Stomach (tissue), 19 donors: ENCODE measurements at places on chromosomes 13 and 19. TPM values are rescaled to one million over a fixed set of nuclear protein-coding genes. Genes with fewer than 3 reads are reported as not detected.

- no peak for DNase-seq
Measured at GRCh38 chr13:60482012-60482411, 85.0 kb downstream of the TDRD3 start.

- DNase-seq: no peak
Measured at GRCh38 chr13:99522298-99522697, 21.0 kb downstream of the TM9SF2 start.

GRCh38 chr13:25421612-25422011 lies 49.8 kb downstream of the ATP8A2 start:
- DNase-seq: no peak

GRCh38 chr13:40784540-40784939 lies 4.9 kb upstream of the SLC25A15 start:
- DNase-seq: no peak

GRCh38 chr19:39501340-39501739 lies 2.6 kb downstream of the DLL3 start:
- DNase-seq: no peak

GRCh38 chr19:2798733-2799132 lies 13.4 kb downstream of the THOP1 start:
- no peak for DNase-seq

DNA sequence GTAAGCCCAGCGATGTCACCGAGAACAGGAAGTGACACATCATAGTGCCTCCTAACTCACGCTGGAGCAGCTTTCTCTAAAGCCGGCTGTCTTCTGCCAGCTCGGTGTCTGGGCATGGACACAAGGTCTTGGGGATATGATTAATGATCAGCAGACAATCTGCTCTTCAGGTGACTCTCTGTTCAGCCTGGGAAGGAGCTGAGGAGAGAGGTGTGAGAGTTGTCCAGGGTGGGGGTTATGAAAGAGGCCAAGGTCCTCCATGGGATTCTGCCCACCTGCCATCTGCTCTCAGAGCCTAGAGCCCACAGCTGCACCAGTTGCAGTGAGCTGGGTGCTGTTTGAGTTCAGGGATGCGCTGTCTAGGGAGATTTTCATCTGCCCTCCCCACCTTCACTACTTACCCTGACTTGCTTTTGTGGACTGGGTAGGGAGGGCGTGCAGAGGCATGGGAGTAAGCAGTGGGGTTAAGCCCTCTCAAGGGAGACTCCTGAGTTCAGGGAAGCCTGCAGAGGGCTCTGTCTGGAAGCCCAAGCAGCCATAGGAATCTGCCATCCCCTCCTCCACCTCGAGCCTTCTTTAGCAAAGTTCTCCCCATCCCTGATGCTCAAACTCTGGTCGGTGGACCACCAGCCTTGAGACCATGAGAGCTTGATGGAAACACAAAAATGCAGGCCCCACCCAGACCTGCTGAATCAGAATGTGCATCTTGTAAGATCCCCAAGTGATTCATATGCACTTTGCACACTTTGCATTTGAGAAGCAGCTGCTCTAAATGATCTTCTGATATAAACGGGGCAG lies 539.7 kb downstream of the RFC3 start:
- no peak for DNase-seq

DNA sequence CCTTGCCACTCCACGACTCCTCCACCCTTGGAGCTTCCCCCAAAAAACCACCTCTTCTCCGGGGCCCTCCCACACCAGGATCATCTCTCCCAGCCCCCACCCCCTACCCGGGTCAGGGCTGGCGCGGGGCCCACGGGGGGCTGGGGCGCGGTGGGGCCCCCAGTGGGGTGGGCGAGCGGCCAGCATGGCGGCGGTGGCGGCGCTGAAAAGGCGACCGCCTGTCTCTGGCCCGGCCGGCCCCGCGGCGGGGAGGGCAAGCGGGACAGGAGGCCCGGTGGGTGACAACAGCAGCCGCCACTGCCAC lies 850 bp downstream of the DYRK1B start:
- no peak for DNase-seq

DNA sequence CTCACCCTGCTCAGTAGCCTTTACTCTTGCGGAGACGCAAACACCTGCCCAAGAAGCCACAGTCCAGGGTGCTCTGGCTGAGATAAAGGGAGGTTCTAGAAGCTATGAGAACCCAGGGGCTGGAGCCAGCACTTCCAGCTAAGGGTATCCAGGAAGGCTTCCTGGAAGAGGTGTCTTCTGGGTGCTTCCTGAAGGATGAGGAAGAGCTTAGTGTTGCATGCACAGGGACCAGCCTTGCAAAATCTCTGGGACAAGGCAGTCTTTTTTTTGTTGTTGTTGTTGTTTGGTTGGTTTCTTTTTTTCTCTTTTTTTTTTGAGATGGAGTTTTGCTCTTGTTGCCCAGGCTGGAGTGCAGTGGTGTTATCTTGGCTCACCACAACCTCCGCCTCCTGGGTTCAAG lies 20.6 kb downstream of the MYBPC2 start:
- no peak for DNase-seq

GRCh38 chr13:27183561-27184147 lies 12.0 kb upstream of the USP12 start:
- DNase-seq: no peak

- no peak for DNase-seq
Measured at GRCh38 chr13:80022146-80022545, 318.8 kb downstream of the SPRY2 start.

DNA sequence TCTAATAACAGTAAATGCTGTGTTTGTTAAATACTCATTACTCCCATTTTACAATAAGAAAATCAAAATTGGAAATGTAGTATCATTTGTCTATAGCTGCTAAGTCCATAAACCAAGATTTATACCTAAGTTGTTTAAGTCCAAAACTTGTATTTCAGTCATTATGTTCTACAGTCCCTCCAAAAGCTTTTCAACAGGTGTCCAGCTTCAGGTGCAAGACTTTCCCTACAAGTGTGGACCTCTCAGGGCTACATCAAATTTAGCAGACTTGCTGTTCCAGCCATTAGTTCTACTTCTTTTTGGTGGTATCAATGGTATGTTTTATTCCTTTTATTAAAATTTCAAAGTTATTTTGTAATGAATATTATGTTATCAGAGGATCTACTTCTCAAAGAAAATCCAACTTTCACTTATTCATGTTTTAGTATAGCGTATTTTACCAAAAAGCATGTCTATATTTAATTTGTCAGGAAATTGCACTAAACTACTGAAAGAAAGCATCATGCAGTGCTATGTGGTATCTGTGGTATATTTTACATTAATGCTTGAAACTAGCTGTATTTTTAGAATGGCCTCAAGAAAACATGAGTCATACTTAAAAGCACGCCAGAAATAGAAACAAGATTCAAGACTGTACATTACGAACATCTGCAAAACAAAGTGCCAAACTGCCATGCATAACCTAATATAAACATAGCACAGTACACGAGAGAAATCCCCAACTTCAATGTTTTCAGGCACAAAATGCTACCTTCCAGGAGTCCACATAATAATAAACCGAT lies 44.5 kb downstream of the VWA8 start:
- DNase-seq: no peak

GRCh38 chr19:10870955-10871603 lies at the start of gene CARM1:
Gene CARM1 (plus strand): TSS chr19:10871553. CDS start chr19:10871703, 150 bp downstream.
- peak; percentile 100 for DNase-seq

DNA sequence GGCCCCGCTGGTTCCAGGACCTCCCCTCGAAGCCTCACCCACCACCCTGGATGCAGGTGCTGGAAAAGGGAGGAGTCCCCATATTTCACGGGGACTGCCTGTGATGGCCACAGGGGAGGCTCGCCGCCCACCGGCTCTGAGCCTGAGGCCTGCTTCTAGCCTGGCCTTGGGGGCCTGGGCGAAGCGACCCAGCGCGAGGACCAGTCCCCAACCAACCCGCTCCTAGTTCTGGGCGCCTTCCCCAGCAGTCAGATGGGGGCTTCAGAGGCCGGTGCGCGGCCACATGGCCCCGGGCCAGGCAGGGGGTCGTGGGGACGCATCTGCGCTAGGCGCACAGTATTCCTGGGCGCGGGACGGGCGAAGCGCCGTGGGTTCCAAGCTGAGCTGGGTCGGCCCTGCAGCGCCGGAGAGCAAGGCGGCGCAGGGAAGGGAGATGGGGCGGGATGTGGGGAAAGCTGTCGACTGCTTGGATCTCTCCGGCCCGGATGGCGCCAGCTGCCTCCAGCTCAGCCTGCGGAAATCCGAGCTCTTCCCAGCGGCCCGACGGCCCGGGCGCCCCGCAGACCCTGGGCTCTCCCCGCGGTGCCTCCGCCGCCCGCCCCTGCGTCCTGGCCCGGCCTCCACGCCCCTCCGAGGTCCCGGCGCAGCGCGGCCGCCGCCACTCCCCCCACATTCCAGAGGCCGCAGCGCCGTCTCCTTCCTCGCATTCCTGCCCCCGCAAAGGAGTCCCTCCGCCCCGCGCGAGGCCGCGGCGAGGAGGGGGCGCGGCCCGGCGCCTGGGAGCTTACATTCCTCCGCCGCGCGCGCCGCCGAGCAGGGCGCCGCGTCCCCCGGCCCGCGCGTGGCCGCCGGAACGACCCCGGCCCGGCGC lies at the start of gene WTIP:
WTIP (plus strand) TSS at position 788 of the 871 bp plus-strand sequence. CDS start 217 bp downstream, outside the sequence.
- DNase-seq: peak; percentile 67

DNA sequence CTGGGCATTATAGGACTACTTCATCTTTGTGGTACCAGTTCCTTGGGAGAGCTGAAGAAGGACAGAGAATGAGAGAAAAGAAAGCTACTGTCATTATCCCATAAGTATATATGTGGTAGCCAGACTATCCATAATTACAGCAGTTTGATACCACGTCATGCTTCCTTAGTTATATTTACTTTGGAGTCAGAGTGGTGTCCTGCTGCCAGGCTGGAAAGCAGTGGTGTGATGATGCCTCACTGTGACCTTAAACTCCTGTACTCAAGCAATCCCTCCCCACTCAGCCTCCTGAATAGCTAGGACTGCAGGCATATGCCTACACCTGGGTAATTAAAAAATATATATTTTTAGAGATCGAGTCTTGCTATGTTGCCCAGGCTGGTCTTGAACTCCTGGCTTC lies 57.8 kb downstream of the WTIP start:
- DNase-seq: no peak

GRCh38 chr19:3024870-3025548 lies 4.1 kb downstream of the TLE2 start:
- DNase-seq: peak; percentile 44

GRCh38 chr13:114224201-114224600 lies 10.5 kb upstream of the CDC16 start:
- DNase-seq: no peak

GRCh38 chr13:78596736-78597601 lies 6.4 kb downstream of the POU4F1 start:
- no peak for DNase-seq

- no peak for DNase-seq
Measured at GRCh38 chr13:72166102-72166650, 299.2 kb upstream of the DACH1 start.

DNA sequence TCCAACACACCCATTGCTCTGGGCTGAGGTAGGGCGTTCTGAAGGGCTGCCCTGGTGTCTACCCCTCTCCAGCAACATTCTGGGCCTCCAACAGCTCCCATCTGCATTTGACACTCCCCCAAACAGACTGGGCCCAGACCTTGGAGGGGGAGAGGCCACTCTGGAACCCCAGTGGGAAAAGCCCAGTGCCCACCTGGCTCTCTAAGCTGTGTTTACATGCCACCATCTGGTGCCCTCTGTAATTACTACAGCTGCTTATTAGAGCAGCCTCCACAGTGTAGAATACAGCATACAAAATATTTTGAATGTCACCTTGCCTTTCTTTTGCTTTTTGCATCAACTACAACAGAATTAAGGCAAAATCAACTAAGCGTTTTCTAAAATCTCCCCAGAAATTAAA lies 35.8 kb upstream of the TM9SF2 start:
- no peak for DNase-seq

GRCh38 chr13:113421673-113422270 lies 31.5 kb downstream of the ADPRHL1 start:
- DNase-seq: no peak

DNA sequence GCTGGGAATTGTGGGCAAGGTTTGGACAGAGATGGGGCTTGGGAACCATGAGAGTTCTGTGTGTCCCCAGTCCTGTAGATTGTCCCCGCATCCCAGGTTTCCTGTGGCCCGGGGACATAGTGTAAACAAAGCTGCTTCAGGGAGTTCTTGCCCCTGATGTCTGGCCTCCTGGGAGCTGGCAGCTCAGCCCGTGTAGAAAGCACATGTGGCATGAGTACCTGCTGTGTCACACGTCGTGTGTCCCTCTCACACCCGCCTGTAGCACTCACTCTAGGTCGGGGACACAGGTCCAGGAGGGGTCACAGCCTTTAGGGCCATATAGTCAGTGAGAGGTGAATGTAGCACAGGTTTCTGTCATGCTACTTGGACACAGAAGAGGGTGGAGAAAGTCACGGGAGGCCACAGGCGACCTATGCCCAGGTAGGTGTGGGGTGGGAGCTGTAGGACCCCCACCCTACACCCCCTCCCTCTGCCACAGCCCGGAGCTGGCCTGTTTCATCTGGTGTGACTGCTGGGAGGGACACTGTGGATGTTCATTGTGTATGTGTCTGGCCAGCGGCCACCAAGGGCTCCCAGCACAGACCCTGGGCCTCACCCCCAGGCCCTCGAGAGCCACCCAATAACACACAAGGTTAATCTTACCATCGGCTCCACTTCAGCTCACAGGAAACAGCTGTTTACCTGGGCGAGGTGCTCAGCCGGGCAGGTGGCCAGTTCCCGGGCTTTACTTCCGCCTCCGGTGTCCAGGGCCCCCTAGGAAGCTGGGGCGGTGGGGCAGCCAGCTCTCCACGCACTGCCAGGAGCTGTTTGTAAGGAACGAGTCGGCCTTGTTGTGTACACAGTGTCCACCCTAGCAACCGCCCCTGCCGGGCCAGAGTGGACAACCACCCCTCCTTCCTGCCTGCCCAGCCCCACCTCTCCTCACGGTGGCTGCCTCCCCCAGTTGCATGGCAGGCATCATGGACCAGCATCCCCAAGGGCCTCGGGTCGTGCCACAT lies 49.7 kb downstream of the COMP start:
- DNase-seq: peak; percentile 94

- DNase-seq: no peak
Measured at GRCh38 chr19:16394681-16395375, 70.2 kb downstream of the KLF2 start.

GRCh38 chr13:49411353-49411752 lies 32.5 kb downstream of the CAB39L start:
- no peak for DNase-seq

Gene ATXN8OS
- total RNA-seq: not detected

Gene KCNK6
- total RNA-seq: 10.4 TPM

Gene FUT1
- 7.3 TPM for total RNA-seq

Gene MISP3
- 79.1 TPM for total RNA-seq

Gene OVOL3
- not detected for total RNA-seq

Gene PEX11G
- total RNA-seq: 5.2 TPM
